Effector memory CD8-positive, alpha-beta T cell (primary cell): ENCODE measurements at places on chromosomes 7 and 10.

DNA sequence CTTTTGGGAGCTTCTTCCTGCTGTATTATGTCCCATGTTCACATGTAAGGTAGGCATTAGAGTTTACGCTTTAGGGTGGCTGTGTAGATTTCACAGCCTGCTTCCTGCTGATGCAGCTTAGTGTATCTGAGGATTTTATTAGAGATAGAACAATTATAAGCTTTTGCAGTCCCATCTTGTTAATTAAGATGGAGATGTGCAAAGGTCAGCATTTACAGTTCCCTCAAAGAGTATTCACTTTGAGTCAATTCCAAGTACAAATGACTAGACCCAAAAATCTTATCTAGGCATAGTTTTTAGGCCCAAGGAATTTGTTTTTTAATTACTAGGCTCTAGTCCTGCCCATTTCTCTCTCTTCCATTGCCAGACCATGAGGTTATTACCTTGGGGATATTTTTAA lies 239.9 kb upstream of the PHF14 start:
- DNase-seq = no peak

GRCh38 chr7:107344799-107345198 lies 125.1 kb upstream of the GPR22 start:
- DNase-seq = no peak

GRCh38 chr7:28687537-28687936 lies 270.6 kb downstream of the TRIL start:
- DNase-seq = no peak

GRCh38 chr7:2011266-2012043 lies 221.3 kb downstream of the MAD1L1 start:
- DNase-seq = no peak

- no peak for DNase-seq
Observed at GRCh38 chr10:34824870-34825269, 9.8 kb upstream of the PARD3 start.

DNA sequence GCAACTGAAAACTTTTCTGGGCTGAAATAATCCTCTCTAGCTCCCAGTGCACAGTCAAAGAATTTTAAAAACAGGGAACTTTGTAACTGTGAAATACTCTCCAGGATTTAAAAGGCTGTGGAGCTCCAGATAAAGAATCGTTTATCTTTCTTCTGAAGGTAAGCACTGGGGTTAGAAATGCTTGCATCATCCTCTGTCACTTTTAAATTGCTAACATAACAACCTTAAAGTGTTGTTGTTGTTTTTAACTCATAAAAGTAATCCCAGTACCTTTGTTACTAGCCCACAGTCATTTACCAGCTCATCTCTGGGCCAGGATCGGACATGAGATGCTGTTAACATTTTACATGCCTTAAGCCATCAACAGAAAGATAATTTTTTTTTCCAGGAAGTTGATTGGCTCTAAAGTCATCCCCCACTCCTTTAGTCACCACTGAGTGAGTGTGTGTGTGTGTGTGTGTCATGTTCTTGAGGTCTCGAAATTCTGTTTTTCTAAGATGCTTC lies at the start of gene SLC39A12:
Gene SLC39A12, plus strand, starts transcription at position 51 of the 504 bp plus-strand sequence. CDS start 1,359 bp downstream, outside the sequence.
- DNase-seq = no peak

DNA sequence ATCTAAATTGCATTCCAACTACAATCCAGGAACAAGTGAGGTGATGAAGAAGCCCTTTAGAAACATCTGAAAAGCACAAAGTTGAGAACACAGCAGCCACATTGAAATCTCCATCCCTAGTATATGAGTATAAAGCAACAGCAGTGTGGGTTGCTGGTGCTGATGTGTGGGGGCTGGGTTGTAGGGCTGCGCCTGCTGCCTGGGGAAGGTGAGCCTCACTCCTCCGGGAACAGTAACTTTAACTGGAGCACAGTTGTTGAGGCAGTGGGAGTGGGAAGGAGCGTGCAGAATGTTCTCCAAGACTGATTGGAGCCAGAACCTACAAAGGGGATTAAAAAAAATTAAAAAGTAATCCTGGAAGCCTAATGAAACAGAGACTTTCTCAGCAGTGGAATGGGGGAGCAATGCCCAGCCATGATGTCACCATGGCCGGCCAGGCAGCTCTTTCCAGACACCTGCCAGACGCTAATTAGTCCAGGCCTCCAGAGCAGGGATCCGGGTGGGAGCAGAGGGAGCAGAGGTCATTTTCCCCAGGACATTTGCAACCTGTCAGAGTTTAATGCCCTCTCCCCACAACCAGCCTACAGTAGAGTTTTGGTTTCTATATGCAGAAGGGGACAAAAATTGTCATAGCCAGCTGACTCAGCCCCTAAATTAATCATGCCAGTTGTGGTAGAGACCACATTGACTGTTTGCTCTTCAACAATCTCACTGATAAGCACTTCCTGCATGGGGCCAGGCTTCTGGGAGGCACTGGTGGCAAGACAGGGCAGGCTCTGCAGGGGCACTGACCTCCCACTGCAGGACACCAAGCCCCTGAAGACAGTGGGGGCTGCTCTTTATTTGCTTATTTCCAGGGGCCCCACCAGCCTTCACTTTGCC lies 133.0 kb upstream of the ZNF32 start:
- DNase-seq = no peak

DNA sequence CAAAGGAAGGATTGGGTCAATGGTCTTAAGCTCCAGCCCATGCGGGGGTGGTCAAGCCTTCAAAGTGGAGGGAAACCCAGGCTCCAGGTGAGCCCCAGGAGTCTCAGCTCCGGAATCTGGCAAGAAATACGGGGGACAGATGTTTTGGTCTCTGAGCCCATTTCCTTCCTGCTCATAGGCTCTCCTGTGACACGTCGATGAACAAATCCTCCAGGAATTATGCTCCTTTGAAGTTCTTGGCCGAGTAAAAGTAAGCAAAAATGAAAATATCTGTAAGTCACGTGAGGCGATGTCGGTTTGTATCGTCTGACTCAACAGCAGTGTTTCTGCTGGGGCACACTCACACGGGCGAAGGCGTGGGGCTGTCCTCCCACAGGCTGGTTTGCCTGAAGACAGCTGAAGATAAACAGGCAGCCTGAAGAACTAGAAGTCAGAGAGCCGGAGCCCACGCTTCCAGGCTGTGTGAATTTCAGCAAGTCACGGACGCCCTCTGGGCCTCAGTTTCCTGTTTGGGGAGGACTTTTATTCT lies 52.6 kb upstream of the SMNDC1 start:
- DNase-seq = peak; percentile 46

DNA sequence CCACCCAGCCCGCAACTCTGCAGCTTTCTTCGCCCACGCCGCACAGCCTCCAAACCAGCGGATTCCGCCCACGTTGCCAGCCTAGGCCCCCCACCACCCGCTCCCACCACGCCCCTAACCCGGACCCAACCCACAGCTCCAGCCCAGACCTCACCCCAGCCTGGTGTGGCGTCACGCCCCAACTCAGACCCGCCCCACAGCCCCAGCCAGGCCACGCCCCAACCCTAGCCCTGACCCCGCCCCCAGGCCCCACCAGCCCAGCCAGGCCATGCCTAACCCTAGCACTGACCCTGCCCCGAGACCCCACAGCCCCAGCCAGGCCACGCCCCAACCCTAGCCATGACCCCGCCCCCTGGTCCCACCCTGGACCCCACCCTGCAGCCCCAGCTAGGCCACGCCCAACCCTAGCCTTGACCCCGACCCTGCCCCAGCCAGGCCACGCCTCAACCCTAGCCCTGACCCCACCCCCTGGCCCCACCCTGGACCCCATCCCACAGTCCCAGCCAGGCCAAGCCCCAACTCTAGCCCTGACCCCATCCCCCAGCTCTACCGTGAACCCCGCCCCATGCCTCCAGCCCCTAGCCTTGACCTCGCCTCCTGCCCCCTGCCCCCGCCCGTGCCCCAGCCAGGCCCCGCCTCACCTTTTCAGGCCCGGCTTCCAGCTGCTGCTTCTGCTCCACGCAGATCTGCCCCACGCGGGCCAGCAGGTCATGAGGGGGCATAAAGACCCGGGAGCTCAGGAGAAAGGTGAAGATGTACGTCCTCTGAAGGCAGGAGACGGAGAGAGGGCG lies 64.0 kb downstream of the RASGEF1A start:
- peak; percentile 31 for DNase-seq

DNA sequence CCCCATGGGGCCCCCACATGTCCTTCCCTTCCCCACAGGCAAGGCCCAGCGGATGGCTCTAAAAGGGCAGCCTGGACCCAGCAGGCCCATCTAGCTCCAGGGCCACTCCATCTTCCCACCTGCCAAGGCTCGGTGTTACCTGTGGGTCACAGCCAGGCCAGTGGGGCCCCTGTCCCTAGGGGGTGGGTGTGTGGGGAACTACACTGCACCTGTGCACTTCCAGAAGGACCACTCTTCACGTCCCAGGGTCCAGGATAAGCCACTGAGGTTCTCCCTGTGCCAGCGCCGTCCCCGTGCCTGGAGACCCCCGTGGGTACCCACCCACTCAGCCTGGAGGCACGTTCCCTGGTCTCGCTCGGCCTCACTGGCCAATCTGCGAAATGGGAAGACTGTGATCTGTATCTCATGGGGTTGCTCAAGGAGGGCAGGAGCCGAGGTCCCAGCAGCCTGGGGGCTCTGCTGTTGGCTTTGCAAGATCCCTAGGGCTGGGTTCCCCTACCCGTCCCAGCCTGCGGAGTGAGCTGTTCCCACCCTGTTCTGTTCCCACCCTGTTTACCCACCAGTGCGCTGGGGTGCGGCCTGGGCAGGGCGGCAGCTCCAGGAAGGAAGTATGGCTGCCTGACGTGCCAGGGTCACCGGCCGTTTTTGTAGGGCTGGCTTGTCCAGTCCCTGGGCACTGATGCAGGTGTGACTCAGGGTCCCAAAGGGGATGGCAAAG lies 4.6 kb downstream of the PWWP2B start:
- no peak for DNase-seq

GRCh38 chr10:114290038-114290437 lies 51.0 kb downstream of the VWA2 start:
- DNase-seq = no peak

- no peak for DNase-seq
Observed at GRCh38 chr10:49567810-49568209, 28.9 kb upstream of the ERCC6 start.

GRCh38 chr10:45075216-45075615 lies 74.5 kb downstream of the ZNF22 start:
- DNase-seq = no peak

DNA sequence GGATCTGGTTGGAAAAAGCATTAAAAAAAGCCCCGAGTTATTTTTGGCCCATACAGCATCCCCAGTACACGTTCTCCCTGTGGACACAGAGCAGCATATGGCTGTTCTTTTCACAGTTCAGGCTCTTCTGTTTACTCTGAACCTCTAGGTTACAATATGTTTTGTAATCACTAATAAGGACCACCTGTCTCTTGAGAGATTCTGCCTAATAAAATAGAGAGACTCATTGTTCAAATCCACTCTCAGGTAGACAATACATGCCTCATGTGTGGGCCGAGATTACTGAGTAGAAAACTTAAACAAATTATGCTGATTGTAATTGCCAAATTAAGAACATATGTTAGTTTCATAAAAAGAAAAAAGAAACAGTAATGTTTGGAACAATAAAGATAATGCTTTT lies 647.7 kb downstream of the GRM8 start:
- no peak for DNase-seq

- DNase-seq = no peak
Observed at GRCh38 chr7:139103057-139103815, 6.3 kb downstream of the ZC3HAV1 start.

GRCh38 chr7:132347858-132348257 lies 228.4 kb downstream of the PLXNA4 start:
- no peak for DNase-seq

GRCh38 chr7:122942765-122943164 lies 52.7 kb downstream of the TAS2R16 start:
- DNase-seq = no peak

DNA sequence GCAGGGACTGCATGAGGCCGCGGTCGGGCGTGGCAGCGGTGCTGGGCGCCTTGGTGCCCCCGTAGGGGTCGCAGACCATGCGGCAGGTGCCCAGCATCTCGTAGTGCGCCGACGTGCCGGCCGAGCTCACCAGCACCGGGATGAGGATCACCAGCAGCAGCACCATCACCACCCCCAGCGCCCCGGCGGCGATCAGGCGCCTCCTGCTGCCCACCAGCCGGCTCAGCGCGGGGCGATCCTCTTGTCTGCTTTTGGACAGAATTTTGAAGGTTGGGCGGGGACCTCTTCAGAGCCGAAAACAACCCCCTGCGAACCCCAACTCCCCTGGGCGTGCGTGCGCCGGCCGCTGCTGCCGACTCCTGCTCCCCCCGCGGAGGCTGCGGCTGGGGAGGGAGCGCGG lies 779 bp downstream of the C1QL3 start:
- DNase-seq = no peak

- DNase-seq = no peak
Observed at GRCh38 chr7:72925546-72926120, 738 bp downstream of the POM121 start.

DNA sequence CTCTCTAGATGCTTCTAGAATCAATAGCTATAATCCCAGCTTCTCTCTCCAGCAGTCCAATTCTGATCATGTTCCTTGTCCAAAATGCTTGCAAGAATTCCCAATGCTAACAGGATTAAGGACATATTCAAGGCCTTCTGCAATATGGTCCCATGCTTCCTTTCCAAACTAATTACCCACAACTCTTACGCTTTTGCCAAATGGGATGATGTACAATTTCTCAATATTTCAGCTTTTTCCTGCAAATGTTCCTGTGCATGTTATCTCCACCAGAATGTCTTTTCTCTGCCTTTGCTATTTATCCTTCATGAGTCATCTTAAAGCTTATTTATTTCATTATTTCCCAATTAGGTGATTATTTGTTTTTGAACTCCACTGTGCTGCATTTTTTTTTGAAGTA lies 556.4 kb downstream of the SORCS1 start:
- DNase-seq = no peak

DNA sequence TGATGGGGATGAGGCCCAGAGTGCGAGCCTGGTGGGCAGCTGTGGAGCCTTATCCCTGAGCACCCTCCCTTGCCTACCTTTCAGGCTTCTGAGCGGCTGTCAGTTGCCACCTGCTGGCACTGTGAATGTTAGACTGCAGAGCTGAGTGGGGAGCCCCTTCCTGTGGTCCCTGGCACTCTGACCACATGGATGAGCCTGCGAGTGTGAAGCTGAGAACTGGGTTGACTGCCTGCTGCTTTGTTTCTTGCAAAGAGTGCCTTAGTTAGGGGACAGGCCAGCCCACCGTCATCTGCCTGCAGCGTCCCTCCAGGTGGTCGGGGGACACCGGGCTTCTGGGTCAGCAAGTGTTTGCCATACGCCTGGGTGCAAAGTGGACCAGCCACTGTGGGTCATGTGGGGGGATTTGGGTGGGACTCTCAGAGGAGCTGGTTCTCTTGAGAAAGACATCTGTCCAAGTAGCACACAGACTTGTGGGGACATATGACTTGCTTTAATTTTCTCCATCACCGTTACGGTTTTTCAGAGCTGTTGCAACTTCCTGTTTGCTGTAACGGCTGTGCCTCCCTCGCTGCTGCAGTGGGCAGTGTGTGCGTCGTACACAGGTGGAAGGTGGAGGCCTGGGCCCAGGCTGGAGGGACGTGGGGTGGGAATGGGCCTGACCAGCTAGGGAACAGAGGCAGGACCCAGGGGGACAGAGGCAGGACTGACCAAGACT lies 13.7 kb downstream of the INPP5A start:
- DNase-seq = no peak

- DNase-seq = no peak
Observed at GRCh38 chr10:79103129-79103528, 34.4 kb downstream of the ZMIZ1 start.
